ENCODE measurements at places on chromosomes 7 and 10.
A peak's percentile ranks its signal among the peaks of the same experiment; 100 is the strongest.

DNA sequence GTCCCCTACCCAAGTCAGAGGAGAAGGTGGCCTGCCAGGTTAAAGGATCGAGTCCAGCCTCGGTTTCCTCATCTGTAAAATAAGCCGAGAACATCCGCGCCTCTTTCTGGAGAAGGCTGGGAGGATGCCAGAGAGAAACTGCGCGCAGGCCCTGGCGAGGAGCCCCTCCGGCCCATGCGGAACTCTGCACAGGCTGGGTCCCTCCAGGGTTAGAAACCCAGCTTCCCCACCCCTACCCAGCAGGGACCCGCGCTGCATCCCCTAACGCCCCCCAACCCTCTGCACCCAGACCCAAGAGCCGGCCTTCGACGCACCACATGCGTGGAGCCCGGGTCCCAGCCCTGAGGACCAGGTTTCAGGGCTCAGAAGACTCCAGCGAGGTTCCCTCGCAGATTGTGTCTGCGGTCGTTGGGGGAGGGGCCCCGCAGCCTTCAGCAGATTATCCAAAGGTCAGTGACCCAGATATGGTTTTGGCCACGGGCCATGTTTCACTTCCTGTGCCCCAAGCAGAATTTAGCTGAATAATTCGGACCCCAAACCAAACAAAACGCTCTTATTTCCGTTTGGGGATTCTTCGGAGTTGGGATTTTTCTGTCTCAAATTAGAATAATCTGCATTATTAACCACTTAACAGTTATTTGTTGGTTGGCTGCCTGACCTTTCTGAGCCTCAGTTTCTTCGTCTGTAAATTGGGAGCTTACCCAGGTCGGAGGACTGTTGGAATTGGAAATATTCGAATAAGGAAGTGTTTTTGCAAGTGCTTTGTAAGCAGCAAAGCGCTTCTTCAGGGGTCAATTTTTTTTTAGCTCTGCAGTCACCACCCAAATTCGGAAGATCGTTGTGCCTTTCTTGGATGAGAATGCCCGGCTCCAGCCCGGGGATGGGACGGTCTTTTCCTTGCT lies 167.7 kb downstream of the UBE2H start:
- peaks cover 2% of the 10 kb centered on the region for H3K4me1 ChIP-seq
- H3K27me3 ChIP-seq: peaks cover 97% of the 10 kb centered on the region
- no peak overlapping the region for H3K27ac ChIP-seq
- H3K36me3 ChIP-seq: no peaks in the 10 kb centered on the region
- H3K4me3 ChIP-seq: no peak overlapping the region

DNA sequence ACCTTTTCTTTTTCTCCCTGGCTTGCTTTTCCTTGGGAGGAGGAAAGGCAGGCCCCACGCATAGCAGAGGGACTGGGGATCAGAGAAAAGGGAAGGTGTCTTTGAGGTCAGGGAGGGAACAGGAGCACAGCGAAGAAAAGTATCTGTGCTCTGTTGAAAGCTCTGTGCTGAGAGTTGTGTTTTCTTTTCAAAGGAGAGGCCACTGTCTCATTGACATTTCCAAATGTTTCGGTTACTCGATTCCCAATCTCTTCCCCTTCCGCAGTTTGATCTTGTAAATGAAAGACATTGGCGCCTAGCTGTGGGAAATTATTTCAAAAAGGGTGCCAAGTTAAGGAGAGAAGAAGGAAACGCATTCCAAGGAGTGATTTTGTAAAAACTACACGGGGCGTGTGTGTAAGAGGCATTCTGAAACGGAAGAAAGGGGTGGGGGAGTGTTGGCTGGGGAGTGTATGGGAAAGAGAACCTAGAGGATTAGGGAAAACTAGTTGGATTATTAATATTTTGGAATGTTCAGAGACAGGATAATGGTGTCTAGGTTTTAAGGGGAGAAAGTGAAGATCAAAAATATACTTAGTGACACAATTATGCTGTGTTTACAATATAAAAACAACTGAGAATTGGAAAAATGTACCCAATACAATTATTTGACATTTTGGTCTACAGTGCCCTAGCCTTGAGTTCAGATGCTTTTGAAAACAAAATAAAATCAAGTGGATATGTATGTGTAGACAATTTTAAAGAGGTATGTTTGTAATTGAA lies 708 bp downstream of the KLHDC10 start:
- no peak for DNase-seq
- peak overlapping the region; percentile 62 for H3K4me3 ChIP-seq
- peaks cover 1% of the 10 kb centered on the region for H3K4me1 ChIP-seq
- no peaks in the 10 kb centered on the region for H3K27me3 ChIP-seq
- H3K27ac ChIP-seq: no peak overlapping the region

GRCh38 chr7:149285603-149286002 lies 23.6 kb downstream of the ZNF783 start:
- peak overlapping the region; percentile 73 for H3K4me3 ChIP-seq
- DNase-seq: no peak
- peaks cover 1% of the 10 kb centered on the region for H3K4me1 ChIP-seq
- no peaks in the 10 kb centered on the region for H3K36me3 ChIP-seq
- no peaks in the 10 kb centered on the region for H3K27me3 ChIP-seq

DNA sequence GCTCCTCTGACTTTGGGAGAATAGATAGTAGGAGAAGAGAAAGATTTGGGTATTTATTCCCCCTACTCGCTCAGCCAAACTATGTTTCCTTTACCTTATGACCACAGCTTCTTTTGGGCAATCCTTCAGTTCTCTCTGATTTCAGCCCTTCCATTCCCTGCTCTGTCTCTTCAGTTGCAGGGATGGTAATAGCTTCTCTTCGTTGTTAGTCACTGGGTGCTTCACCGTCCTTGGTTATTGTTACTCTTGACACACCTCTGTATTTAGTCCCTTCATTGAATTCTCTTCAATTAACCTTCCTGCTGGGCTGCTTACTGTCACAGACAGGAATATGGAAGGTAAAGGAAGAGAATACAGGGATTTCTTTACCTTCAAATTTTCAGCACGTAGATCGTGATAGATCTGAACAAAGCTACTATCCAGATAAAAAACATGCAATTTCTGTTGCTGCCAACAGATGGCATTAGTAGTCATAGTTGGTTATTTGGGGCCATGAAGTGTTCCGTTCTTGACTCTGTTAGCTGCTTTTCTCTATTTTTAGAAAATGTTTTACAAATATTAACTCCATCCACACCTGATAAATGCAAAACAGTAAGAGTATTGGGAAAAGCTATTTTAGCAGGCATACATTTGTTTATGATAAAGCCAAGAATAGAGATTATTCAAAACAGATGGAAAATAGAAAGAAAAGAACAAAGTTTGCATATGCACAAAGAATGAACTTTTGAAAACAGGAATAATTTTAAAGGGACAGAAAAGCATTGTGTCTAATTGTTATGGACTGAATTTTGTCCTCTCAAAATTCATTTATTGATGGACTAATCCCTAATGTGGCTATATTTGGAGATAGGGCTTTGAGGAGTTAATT lies 14.0 kb upstream of the PTTG1IP2 start:
- no peaks in the 10 kb centered on the region for H3K27me3 ChIP-seq
- DNase-seq: peak; percentile 17
- H3K27ac ChIP-seq: no peak overlapping the region
- no peaks in the 10 kb centered on the region for H3K36me3 ChIP-seq

- H3K36me3 ChIP-seq: no peaks in the 10 kb centered on the region
- no peak for DNase-seq
- no peak overlapping the region for H3K27ac ChIP-seq
- H3K27me3 ChIP-seq: no peaks in the 10 kb centered on the region
- no peak overlapping the region for H3K4me3 ChIP-seq
Measured at GRCh38 chr7:139139150-139139549, 29.6 kb upstream of the ZC3HAV1 start.

DNA sequence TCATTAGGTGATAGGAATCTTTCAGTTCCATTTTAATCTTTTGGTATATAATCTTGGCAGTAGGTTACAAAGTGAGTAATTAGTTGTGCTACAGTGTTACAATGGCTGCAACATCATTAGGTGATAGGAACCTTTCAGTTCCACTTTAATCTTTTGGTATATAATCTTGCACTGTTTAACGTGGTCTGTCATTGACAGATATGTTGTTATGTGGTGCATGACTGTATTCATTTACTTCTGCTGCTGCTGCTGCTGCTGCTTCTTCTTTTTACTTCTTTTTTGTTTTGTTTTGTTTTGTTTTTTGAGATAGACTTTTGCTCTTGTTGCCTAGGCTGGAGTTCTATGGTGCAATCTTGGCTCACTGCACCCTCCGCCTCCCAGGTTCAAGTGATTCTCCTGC lies 28.6 kb downstream of the ST7 start:
- H3K27ac ChIP-seq: no peak overlapping the region
- H3K36me3 ChIP-seq: no peaks in the 10 kb centered on the region
- H3K27me3 ChIP-seq: no peaks in the 10 kb centered on the region
- DNase-seq: no peak

- no peak overlapping the region for H3K27ac ChIP-seq
- H3K4me3 ChIP-seq: no peak overlapping the region
- H3K36me3 ChIP-seq: peaks cover 11% of the 10 kb centered on the region
- peaks cover 45% of the 10 kb centered on the region for H3K4me1 ChIP-seq
- DNase-seq: no peak
Measured at GRCh38 chr7:43643846-43644245, 60.9 kb downstream of the STK17A start.

GRCh38 chr7:151426441-151426903 lies 13.5 kb downstream of the CRYGN start:
- H3K27ac ChIP-seq: no peak overlapping the region
- peaks cover 13% of the 10 kb centered on the region for H3K4me1 ChIP-seq
- no peak for DNase-seq
- H3K27me3 ChIP-seq: no peaks in the 10 kb centered on the region
- H3K4me3 ChIP-seq: no peak overlapping the region
- no peaks in the 10 kb centered on the region for H3K36me3 ChIP-seq

DNA sequence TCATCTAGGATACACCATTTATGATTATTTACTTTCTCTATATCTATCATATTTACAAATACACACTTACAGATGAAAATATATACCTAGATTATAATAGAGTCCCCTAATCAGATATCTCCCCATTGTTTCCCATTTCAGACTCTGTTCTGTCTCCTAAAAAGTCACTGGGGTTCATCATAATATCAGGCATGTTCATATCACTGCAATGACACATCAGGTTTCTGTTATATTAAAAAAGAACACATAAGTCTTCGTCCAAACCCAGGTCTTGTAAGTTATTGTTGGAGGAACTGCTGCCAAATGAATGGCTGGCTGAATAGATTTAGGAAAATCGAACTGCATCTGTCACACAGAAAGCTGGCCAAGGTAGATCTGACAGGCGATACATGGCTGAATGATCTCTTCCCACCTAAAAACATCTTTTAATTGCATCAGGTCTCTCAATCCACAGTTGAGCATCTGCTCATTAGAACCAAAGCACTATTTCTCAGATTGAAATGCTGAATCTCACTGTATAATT lies 178.7 kb downstream of the CACNA2D1 start:
- no peak overlapping the region for H3K27ac ChIP-seq
- no peak overlapping the region for H3K4me3 ChIP-seq
- H3K36me3 ChIP-seq: no peaks in the 10 kb centered on the region
- no peaks in the 10 kb centered on the region for H3K27me3 ChIP-seq
- DNase-seq: no peak

Measured in neuronal stem cell (in vitro differentiated cells).